ENCODE measurements at places on chromosomes 13 and 19.

DNA sequence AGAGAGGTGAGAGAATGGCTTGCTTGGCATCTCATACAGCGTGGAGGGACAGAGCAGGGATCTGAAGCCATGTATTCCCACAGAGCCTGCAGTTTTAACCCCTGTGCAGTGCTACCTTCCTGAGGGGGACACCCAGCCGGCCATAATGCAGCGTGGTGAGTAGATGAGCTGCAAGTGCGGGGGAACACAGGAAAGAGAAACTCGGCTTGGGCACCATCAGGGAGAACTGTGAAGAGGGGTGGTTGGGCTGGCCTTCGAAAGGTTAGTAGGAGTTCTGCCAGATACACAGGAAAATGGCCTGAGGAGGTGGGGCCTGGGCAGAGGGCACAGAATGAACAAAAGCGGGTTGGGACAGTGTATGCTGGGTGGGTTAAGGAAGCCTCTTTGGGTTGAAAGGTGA is 88.3 kb downstream of the SIPA1L3 start:
- no peak for DNase-seq

- no peak for DNase-seq
Observed at GRCh38 chr13:51148952-51149573, 38.0 kb upstream of the C13orf42 start.

DNA sequence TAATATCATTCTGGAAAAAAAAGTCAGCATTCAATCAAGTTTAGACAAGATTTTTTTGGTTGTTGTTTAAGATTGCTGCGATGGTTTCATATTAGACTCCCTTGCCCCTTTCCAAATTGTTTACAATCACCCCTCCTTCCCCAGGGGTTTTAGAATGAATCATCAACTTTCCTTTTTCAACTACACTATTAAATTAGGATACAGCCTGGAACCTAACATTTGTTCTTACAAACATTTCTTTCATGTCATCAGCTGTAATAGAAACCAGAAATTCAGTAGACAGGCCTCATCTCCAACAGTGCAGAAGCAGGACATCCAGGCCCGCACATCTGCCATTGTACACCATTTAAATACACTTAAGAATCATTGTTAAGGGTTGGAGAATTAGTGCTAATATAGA is 44.4 kb upstream of the WDFY2 start:
- no peak for DNase-seq

- DNase-seq, result no peak
Observed at GRCh38 chr13:21134475-21134874, 41.9 kb downstream of the SKA3 start.

- no peak for DNase-seq
Observed at GRCh38 chr13:27919659-27919933, 204 bp upstream of the PDX1 start.

GRCh38 chr19:58203814-58204475 is 21.1 kb downstream of the ZNF274 start:
- DNase-seq, result no peak

DNA sequence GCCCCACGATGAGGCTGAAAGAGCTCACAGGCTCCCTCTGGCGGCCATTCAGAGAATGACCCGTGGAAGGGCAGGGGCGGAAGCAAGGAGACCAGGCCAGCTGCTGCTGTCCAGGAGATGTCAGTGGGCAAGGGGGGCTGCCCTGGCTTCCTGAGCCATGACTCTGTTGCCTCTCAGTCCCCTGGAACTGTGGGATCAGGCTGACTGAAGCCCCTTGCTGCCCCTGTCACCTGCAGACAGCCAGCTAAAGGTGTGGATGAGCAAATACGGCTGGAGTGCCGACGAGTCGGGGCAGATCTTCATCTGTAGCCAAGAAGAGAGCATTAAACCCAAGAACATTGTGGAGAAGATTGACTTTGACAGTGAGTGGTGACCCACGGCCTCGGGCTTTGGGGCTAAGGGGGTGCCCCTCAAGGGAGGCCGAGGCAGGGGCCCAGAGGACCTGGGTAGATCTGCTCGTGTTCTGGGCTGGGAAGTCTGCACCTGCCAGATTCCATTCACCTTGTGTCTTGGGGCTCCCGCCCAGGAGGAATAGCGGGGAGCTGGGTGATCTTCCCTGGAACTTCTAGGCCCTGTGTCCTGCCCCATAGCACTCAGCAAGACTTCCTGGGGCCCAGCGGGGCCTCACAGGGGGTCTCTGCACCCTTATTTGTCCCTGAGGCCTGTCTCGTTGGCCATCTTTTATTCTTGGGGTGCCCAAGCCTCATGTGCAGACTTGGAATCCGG is 12.5 kb upstream of the ACTN4 start:
- no peak for DNase-seq

GRCh38 chr13:31261241-31261640 is 61.5 kb downstream of the B3GLCT start:
- DNase-seq, result no peak

- no peak for DNase-seq
Observed at GRCh38 chr19:47315125-47315821, 5.6 kb downstream of the C5AR1 start.

- DNase-seq, result no peak
Observed at GRCh38 chr19:33207903-33208302, 13.8 kb downstream of the LRP3 start.

GRCh38 chr19:34549833-34550232 is 68.3 kb downstream of the WTIP start:
- DNase-seq, result no peak

DNA sequence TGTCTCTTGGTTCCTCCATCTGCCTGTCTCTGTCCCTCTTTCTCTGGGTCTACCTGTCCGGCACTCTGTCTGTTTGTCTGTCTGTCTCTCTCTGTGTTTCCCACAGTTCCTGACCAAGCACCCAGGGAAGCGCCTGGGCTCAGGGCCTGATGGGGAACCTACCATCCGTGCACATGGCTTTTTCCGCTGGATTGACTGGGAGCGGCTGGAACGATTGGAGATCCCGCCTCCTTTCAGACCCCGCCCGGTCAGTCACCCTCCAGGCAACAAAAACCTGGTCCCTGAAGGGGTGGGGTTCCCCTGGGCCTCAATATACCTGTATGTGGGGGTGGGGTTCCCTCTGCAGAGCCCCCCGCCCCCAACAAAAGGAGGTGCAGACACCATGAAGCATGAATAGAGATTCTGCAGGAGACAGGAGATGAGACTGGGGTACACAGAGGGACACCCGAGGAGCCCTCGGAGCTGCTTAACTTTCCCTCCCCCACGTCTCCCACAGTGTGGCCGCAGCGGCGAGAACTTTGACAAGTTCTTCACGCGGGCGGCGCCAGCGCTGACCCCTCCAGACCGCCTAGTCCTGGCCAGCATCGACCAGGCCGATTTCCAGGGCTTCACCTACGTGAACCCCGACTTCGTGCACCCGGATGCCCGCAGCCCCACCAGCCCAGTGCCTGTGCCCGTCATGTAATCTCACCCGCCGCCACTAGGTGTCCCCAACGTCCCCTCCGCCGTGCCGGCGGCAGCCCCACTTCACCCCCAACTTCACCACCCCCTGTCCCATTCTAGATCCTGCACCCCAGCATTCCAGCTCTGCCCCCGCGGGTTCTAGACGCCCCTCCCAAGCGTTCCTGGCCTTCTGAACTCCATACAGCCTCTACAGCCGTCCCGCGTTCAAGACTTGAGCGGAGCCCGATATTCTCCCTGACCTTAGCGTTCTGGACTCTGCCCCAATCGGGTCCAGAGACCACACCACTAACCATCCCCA is 2.6 kb upstream of the CACNG7 start:
- peak; percentile 65 for DNase-seq

GRCh38 chr19:51719251-51719988 is 4.4 kb downstream of the HAS1 start:
- DNase-seq, result no peak

DNA sequence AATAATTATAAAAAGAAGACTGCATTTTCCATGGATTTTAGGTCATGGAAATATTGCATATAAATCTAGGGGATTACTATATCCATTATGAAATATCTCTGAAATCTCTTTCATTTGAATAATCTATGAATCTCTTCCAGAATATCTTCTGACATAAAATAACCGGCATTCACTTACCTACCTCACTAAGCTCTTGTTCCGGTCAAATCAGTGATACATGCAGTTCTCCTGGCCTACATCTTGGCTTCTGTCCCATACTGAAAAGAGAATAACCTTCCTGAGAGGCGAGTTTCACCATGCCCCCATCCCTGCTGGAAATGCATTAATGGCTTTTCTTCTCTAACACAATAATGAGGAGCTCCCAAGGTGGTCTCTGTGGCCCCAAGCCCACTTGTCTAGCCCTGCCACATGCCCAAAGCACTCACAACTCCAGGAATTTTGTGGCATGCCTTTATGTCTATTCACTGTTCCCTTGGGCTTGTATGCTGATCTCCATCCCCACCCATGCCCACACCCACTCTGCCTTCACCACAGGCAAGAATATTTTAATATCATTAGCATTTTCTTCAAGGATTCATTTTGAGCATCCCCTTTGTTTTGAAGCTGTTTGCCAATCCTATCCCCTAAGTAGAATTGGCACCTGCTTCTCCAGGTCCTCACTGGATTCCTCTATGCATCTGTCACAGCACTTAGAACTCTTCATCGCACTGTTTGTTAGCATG is 401.6 kb downstream of the COG6 start:
- DNase-seq, result no peak

DNA sequence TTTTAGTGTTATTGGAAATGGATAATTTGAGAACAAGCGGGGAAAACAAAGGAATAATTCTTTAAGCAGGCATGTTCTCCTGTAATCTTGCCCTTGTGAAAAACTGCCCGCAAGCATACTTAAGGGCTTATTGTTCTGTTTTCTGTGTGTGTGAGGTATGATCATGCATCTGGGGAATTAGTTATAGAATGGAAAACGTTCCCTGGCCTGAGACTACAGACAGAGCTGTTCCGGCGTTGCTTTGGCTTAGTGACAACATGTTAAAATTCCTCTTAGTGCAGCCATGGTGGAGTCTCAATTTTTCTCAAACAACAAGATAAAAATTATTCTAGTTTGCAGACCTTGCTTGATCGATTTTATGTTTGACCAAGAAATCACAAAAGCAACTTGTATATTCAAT is 560.2 kb upstream of the SPRY2 start:
- no peak for DNase-seq

GRCh38 chr19:12581100-12581499 is 29.5 kb downstream of the ZNF490 start:
- DNase-seq, result no peak

DNA sequence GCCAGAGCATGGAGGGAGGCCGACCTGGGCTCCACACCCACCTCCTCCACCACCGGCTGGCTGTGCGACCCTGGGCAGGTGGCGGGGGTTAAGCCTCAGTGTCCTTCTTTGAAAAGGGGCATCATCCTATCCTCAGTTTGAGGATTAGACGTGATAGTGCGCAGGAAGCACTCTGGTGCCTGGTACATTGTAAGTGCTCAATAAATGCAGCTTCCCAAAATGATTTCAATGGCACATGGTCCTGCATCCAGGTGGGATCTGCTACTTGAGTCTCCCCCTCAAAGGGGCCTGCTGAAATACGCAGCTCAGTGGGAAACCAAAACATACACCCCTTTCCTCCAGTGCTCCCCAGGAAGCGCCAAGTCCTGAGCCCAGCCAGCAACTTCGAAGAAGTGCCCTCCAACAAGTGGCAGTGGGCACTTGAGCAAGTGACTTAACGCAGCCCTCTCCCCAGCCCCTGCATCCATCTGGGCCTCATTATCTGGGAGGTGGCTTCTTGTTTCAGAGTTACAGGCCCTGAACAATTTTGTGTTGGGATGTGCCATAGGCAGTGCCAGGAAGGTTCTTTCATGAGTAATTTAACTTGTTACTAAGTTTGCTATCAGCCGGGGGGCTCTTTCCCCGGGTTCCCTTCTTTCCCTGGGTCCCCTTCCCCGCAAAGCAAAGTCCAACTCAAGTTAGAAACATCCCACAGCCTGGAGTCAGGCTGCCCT is 17.9 kb downstream of the ACTN4 start:
- no peak for DNase-seq

- DNase-seq, result peak; percentile 66
Observed at GRCh38 chr19:42270346-42271044, 1.4 kb downstream of the CIC start.

- DNase-seq, result no peak
Observed at GRCh38 chr13:73195091-73195490, 136.3 kb downstream of the KLF5 start.

GRCh38 chr13:113650275-113650674 is 7.7 kb downstream of the ATP4B start:
- DNase-seq, result no peak

DNA sequence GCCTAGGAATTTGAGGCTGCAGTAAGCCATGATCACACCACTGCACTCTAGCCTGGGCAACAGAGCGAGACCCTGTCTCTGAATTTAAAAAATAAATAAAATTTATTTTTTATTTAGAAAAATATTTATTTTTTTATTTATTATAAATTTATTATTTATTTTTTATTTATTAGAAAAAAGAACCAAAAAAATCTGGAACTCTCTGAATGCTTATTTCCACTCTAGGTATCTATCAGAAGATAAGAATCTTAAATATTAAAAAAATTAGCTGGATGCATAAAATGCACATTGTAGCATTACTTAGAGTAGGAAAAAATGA is 82.8 kb downstream of the CDADC1 start:
- no peak for DNase-seq

DNA sequence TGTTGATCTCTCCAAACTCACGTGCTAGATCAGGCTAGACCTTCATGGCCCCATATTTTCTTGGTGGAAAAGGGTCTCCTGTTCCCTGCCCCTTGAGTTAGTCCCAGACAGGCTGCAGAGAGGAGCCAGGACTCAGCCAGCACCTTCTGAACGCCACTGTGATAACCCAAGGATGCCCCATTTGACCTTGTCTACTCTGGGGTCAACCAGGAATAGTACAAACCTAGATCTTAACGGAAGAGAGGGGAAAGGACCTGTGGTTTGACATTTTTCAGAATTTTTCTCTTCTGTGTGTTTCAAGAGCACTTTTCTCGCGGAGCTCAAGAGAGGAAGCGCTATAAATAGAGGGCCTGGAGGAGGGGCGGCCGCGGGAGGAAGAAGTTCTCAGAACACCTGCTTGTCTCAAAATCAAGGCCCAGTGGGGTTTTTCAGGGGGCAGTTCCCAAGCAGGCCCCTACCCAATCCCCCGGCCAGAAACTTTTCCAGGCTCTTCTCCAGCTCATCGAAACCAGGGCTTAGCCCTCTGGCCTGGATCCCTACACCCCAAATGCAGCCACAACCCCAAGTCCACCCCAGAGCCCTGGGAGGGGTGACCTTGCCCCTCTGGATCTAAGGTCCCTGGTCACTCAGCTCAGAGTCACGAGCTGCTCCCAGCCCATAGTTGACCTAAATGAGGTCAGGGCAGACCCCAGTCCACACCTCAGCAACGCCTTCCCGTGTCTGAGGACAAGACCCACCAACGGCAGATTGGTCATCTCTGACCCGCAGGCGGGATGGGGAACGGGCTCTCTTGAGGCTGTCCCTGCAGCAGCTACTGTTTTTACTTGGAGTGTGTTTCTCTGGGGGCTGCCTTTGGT is 75.6 kb upstream of the TM9SF2 start:
- no peak for DNase-seq

DNA sequence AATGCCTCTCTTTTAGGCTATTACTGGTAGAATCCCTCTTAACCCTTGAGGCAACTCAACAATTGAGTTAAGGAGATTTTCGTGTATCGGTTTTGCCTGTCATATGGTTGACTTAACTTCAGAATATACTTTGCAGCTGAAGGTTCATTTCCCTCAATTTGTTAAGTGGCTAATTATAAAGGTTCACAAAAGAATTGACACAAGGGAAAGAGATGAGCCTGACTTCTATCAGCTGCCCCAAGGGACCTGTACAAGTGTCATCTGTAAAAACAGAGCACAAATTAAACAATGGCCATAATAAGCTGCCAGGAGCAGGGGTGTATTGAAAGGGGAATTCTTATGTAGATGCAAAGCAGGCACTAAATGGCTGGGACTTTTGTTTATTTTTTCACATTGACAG is 334.8 kb upstream of the OBI1 start:
- DNase-seq, result no peak

Measured in stimulated activated CD4-positive, alpha-beta T cell treated with anti-CD3 and anti-CD28 coated beads, TNF-alpha, amount 100 ng/mL, for 48 hours (primary cell).